Dermis microvascular lymphatic vessel endothelial cell (primary cell): ENCODE measurements at places on chromosomes 1 and 21. TPM values are rescaled to one million over a fixed set of nuclear protein-coding genes. Genes with fewer than 3 reads are reported as not detected.

IFI44 gene
- 14.0 and 17.4 TPM in 2 replicates for total RNA-seq

OR6K3 gene
- total RNA-seq, result not detected in 2 replicates

FAM131C gene
- total RNA-seq, result 0.13 TPM in 1 of 2 replicates, not detected in the other

ITLN2 gene
- not detected in 2 replicates for total RNA-seq

VANGL2 gene
- total RNA-seq, result not detected in 2 replicates

RAB7B gene
- total RNA-seq, result under 0.01 TPM in 1 of 2 replicates, not detected in the other

EGLN1 gene
- 49.7 and 50.7 TPM in 2 replicates for total RNA-seq

VHLL gene
- total RNA-seq, result 0.13 TPM in 2 replicates

JAM2 gene
- 0.51 and 1.4 TPM in 2 replicates for total RNA-seq

NOS1AP gene
- 0.13 TPM in 2 replicates for total RNA-seq

PLA2G2D gene
- not detected in 2 replicates for total RNA-seq

SIPA1L2 gene
- total RNA-seq, result 11.7 and 11.8 TPM in 2 replicates

LCE1B gene
- total RNA-seq, result not detected in 2 replicates

AIRE gene
- not detected in 2 replicates for total RNA-seq

GRCh38 chr1:47031059-47031458 is 7.6 kb downstream of the CYP4X1 start:
- DNase-seq, result no peak

- DNase-seq, result no peak
Measured at GRCh38 chr1:56397811-56398231, 181.5 kb downstream of the PLPP3 start.

DNA sequence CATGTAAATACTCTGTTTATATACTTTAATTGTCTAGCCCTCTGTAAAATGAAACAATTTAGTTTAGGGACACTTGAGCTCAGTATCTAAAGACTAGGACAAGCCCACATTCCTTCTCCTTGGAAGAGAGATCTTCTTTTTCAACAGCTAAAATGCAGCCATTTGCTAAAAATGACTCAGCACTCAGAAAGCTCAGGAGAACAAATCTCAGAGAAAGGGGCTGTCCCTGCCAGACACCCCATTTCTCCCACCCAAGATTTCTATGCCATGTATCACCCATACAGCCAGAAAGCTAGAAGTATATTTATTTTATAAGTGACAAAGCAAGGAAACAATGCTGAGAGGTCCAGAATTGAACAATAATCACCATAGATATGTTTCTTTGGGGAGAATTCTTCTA is 23.2 kb upstream of the PRDX6 start:
- DNase-seq, result no peak

DNA sequence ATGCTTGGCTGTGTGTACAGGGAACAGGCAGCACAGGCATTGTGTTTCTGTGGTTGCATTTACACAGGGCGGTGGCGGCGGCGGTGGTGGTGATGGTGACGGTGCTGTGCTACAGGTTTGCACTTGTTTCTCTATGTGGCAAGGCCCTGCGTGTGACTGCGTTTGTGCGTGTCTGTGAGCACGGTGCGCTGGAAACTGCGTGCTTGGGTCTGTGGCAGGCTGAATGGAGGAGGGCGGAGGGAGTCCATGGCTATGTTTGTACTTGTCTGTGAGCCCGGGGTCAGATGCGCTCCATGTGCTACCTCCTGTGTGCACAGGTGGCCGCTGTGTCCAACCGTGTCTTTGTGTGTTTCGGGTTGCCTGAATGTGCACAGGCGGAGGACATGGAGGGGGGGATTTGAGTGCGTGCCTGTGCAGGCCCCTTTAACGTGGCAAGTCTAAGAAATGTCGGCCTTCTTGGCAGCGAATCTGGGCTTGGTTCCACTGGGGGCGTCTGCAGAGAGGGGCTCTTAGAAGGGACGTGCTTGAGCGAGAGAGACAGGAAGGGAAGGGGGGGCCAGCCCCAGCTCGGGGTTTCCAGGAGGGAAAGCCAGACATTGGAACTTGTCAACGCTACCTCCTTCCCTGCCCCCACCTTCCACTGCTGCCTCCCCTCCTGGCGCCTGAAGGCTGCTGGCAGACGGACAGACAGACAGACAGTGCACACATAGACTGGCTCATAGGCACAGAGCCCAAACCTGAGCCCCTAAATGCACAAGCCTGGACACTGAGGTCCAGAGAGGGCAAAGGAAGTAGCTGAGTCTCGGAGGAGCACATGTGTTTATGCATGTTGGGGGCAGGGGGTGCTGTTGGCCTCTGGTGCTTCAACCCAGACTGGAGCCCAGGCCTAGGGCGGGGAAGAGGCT is 32.7 kb upstream of the WASF2 start:
- peak; percentile 28 for DNase-seq

DNA sequence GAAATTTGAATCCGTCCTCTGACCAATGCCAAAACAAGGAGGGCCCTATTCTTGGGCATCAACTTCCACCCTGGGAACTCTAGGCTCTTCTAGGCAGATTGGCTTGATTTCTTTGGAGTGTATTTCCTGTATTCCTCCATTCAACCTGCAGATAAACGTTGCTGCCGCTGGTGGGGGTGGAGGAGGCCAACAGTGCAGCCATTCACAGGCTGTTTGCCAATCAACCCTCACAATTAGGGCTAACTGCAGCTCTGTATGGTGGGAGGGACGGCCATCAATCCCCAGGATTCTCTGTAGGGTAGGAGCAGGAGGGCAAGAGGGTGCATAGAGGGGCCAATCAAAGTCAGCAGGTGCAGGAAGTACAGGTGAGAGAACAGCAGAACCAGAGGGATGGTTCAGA is 273.1 kb upstream of the PROX1 start:
- DNase-seq, result no peak

DNA sequence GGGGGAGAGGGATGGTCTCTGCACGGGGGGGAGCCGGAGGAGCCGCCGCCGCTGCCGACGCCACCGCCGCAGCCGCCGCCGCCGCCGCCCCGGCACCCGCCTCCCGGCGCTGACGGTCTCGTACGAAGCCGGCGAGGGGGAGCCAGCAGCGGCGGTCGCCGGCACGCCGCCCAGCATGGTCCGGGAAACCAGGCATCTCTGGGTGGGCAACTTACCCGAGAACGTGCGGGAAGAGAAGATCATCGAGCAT is 311 bp downstream of the SPEN start:
- no peak for DNase-seq

DNA sequence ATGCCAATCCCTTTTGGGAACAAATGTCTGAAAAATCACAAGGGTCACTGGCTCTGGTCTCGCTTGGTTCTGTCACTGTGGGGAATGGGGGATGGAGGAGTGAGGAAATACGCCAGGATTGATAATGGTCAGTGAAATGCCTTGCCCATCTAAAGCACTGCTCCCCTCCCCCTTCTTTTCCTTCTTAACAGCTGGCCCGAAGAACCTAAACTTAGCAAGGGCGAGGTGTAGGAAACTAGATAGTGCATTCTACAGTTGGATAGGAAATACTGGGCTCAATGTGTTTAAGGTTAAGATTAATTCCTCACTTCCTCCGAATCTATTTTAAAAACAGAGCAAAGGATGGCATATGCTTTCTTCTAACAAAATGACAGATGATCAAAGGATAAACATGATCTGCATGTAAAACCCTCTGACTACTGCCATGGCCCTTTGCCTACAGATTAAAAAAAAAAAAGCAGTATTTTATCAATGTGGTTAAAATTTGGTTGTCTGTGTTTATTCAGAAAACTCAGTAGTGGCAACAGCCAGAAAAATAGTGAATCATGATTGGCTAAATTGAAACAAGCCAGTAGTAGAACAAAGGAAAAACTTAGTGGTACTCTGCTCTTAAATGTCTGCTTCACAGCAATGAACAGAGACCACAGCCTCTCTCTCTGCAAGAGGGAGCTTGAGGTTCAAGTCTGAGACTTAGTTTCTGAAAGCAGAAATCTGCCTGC is 86.1 kb upstream of the VAV3 start:
- peak; percentile 45 for DNase-seq

DNA sequence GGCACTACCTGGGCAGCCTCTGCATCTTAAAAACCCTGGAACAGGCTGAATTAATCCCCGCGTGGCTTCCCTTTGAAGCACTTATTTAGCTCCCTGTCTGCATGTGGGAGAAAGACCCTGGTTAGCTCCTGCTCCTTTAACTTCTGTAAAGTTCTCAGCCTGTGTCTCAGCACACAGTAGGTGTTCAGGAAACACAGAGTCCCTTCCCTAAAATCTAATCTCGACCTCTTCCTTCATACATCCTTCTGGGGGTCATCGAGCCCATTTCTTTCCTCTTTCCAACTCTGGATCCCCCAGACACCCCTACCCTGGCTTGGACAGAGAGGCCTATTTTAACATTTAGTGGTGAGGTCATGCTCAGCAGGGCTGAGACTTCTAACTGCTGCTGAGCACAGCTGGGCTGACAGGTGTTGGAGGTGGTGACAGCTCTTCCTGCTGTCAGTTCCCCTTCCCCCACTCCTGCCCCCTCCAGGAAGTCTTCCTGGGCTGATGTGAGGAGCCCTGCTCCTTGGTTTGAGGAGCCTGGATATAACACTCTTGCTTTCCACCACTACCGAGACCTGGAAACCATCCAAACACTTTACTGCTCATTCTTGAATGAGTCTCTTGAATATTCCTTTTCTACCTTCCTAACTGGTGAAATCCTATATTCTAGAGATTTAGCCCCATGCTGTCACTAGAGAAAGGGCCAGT is 5.3 kb downstream of the E2F2 start:
- DNase-seq, result no peak

GRCh38 chr1:23408797-23409290 is 15.7 kb downstream of the TCEA3 start:
- no peak for DNase-seq

DNA sequence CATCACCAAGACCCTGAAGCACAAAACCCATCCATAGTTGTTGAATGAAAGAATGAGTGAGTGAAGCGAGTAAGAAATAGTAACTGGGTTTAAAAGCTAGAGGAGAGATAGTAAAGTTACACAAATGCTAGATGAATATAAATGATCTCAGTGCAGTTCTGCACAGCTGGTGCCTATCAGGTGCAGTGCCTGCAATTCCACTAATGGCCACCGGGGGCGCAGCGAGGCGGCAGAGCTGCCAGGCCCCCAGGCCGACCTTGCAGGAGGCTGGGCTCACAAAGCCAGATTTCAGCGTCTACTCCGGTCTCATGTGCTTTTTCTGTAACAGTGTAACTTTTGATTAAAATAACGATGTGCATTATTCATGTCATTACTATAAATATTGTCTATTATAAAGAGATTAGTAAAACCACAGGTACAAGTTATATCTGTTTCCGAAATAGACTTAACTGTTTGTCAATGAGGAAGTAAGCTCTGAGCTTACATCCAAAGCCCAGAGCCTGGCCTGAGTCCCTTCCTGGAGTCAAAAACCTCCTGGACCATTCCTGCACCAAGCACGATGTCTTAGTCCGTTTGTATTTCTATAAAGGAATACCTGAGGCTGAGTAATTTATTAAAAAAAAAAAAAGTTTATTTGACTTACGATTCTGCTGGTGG is 477.6 kb downstream of the NPHP4 start:
- DNase-seq, result peak; percentile 39

- DNase-seq, result no peak
Measured at GRCh38 chr1:44497422-44498170, 92.5 kb downstream of the RNF220 start.

DNA sequence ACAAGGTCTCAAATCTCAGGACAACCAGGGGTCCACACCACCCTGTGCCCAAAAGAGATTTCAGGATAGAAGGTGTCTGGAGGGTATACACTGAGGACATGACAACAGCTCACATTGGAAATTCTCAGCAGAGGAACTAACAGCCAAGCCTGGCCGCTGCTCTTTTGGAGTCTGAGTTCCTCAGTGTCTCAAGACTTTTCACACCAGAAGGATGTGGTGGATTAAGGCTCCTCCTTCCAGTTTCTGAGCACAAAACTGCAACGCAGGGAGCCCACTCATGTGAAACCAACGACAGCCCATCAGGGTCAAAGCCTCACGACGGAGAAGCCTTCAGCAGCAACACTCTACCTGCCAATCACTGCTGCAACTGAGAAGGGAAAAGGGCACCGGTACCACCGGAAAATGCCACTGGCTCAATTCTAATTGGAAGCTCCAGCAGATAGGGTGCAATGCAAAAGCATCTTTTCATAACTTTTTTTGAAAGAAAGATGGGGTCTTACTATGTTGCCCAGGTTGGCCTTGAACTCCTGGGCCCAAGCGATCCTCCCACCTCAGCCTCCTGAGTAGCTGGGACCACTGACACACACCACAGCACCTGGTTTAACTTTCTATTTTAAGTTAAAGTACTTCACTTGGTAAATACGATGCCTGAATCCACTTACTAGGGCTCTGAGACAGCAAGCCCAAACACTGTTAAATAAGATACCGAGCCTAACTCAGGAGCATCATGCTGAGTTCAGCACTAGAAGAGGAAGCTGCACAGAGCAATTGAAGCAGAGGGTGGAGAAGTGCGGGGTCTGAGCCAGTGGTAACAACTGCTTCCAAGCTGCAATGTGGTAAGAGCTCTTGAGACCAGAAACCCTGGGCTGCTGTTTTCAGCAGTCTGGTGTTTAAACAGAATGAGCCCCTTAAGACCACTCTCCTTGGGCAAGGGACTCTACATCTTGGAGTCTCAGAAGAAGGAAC is 7.8 kb downstream of the CAPZB start:
- no peak for DNase-seq

GRCh38 chr1:105204836-105205371 is 1455.2 kb downstream of the AMY1C start:
- DNase-seq, result no peak

- DNase-seq, result no peak
Measured at GRCh38 chr1:89685461-89685860, 52.5 kb downstream of the LRRC8C start.

DNA sequence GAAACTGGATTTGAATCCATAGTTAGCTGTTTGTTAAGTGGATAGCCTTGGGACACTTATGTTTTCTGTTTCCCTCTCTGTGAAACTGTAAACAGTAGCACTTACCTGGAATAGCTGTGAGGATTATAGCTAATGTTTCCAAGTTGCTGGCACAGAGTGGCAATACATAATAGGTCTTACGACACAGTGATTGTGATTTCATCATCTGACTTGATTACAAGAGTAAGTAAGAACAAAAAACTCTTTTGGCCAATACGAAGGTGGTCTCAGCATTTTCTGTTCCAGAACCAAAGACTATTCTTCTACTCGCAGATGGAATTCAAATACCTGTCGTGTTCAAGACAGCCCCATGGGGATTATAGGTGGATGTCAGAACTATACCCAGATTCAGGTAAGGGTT is 2.1 kb downstream of the C8B start:
- no peak for DNase-seq

- no peak for DNase-seq
Measured at GRCh38 chr1:205570173-205570501, 61.7 kb downstream of the ELK4 start.

GRCh38 chr1:168088511-168089325 is 48.0 kb downstream of the GPR161 start:
- DNase-seq, result no peak

DNA sequence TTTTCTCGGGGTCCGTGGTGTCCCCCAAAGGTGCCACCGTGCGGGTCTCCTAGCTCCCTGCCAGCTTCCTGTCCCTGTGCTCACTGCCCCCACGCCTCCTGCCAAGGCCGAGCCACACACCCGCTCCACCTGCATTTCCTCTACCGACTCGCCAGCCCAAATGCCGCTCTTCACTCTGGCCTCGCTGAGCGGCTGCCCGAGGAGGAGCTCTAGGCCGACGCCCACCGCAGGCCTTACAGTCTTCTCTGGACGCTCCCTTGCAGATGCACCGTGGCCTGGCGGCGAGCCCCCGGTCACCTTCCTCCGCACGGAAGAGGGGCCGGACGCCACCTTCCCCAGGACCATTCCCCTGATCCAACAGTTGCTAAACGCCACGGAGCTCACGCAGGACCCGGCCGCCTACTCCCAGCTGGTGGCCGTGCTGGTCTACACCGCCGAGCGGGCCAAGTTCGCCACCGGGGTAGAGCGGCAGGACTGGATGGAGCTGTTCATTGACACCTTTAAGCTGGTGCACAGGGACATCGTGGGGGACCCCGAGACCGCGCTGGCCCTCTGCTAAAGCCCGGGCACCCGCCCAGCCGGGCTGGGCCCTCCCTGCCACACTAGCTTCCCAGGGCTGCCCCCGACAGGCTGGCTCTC is 26.3 kb downstream of the FTCD start:
- DNase-seq, result no peak
